ENCODE measurements at places on chromosomes 6 and 20. TPM values are rescaled to one million over a fixed set of nuclear protein-coding genes. Genes with fewer than 3 reads are reported as not detected.

Gene ZSWIM3
- total RNA-seq = 1.6 TPM

Gene RSPO3
- total RNA-seq = 1.6 TPM

DNA sequence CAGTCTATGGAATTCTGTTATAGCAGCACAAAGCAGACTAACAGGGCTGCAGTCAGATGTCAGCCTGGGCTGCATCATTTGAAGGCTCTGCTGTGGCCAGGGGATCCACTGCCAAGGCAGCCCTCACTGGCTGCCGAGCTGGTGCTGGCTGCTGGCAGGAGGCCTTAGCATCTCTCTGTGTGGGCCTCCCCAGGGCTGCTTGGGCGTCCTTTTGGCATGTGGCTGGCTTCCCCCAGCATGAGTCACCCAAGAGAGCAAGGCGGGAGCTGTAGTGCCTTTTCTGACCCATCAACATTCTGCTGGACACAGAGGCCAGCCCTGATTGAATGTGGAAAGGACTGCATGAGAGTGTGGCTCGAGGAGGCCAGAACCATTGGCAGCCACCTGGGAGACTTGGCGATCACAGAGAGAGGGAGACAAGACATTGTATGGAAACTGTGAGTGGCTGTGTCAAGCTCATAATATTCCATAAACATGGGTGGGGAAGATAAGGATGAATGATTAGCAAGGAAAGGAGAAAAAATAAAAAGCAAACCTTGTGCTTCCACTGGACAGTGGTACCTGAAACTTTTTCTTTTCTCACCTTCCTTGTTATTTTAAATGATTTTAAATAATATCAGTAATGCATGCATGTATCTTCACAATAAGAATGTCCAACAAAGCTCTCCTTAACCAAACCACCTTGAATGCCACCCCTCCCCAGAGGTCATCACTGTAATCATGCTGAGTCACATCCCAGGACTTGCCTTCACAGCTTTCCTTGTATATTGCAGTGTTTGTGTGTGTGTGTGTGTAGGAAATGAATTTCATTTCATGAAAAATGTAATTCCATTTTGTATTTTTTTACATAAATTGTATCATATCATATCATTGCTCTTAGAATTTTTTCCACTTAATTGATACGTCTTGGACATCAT is 55.0 kb upstream of the VSX1 start:
- no peaks in the 10 kb centered on the region for H3K36me3 ChIP-seq
- no peak overlapping the region for H3K4me3 ChIP-seq
- peaks cover 22% of the 10 kb centered on the region for H3K4me1 ChIP-seq
- peak; percentile 78 for DNase-seq
- no peaks in the 10 kb centered on the region for H3K27me3 ChIP-seq

- no peak for DNase-seq
- peaks cover 10% of the 10 kb centered on the region for H3K4me1 ChIP-seq
- no peak overlapping the region for H3K4me3 ChIP-seq
- no peak overlapping the region for H3K27ac ChIP-seq
These were observed 13.0 kb downstream of the REM1 start for GRCh38 chr20:31488115-31488514.

DNA sequence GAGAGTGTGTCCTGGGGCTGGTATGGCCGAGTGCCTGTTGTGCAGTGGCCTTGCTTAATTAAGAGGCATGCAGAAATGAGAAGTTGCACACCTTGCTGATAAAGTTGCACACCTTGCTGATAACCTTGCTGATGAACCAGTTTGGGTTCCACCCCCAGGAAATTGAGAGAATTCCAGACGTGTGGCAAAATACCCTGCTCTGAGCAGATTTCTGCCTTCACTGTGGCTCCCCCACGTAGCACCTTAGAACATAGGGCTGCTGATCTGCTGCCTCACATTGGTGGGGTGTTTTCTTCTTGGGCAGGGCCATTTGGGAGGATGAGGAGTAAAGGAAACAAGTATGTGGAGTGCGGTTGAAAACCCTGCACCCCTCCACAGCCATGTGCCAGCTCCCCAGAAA is 22.5 kb upstream of the ADRM1 start:
- peaks cover 45% of the 10 kb centered on the region for H3K36me3 ChIP-seq
- H3K4me3 ChIP-seq = no peak overlapping the region
- no peak for DNase-seq
- H3K4me1 ChIP-seq = no peaks in the 10 kb centered on the region
- no peak overlapping the region for H3K27ac ChIP-seq
